Mesendoderm (in vitro differentiated cells): ENCODE measurements at places on chromosomes 7 and 10.

- no peaks in the 10 kb centered on the region for H3K27me3 ChIP-seq
- DNase-seq, result peak; percentile 91
- H3K4me1 ChIP-seq, result peaks cover 15% of the 10 kb centered on the region
- peak overlapping the region; percentile 50 for H3K27ac ChIP-seq
Measured at GRCh38 chr10:35821339-35821911, 179.3 kb upstream of the FZD8 start.

DNA sequence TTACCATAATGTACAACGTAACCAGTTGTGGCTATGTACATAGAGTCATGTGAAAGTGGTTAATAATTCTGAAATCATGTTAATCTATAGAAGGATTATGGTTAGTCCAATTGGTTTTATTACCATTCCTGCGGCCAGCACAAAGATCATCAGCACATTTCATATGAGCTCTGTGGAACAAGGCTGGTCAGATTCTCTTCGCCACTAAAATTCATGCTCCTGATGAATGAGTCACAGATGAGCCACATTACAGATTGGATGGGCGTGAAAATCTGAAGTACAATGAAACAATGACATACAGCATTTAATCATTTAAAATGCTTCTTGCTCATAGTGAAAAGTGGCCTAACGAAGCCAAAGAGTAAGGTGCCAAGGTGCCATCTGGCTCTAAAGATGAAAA is 716.2 kb upstream of the PHF14 start:
- no peaks in the 10 kb centered on the region for H3K4me1 ChIP-seq
- no peak for DNase-seq
- no peaks in the 10 kb centered on the region for H3K36me3 ChIP-seq
- H3K27me3 ChIP-seq, result no peaks in the 10 kb centered on the region
- no peak overlapping the region for H3K4me3 ChIP-seq
- no peak overlapping the region for H3K27ac ChIP-seq

DNA sequence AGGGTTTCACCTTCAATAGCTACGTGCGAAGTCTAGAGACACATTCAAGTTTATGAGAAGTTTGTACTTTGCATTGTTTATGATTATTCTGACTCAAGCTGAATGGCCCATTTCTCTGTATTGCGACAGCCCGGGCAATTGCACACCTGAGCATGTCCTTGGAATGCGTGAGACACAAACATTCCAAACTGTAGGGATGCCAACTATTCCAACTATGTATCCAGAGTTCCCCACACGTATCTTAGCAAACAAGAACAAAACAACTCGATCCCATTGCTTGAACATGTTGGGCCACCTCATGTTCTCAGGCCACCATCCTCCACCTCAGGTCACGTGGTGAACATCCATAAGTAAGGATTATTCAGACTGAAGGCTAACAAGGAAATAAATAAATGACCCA is 51.4 kb upstream of the EGFR start:
- no peaks in the 10 kb centered on the region for H3K27me3 ChIP-seq
- DNase-seq, result peak; percentile 80
- H3K27ac ChIP-seq, result no peak overlapping the region
- H3K4me3 ChIP-seq, result no peak overlapping the region
- no peaks in the 10 kb centered on the region for H3K4me1 ChIP-seq

- H3K27ac ChIP-seq, result no peak overlapping the region
- H3K4me3 ChIP-seq, result no peak overlapping the region
- no peaks in the 10 kb centered on the region for H3K4me1 ChIP-seq
Measured at GRCh38 chr7:148664324-148664723, 34.4 kb upstream of the CUL1 start.

DNA sequence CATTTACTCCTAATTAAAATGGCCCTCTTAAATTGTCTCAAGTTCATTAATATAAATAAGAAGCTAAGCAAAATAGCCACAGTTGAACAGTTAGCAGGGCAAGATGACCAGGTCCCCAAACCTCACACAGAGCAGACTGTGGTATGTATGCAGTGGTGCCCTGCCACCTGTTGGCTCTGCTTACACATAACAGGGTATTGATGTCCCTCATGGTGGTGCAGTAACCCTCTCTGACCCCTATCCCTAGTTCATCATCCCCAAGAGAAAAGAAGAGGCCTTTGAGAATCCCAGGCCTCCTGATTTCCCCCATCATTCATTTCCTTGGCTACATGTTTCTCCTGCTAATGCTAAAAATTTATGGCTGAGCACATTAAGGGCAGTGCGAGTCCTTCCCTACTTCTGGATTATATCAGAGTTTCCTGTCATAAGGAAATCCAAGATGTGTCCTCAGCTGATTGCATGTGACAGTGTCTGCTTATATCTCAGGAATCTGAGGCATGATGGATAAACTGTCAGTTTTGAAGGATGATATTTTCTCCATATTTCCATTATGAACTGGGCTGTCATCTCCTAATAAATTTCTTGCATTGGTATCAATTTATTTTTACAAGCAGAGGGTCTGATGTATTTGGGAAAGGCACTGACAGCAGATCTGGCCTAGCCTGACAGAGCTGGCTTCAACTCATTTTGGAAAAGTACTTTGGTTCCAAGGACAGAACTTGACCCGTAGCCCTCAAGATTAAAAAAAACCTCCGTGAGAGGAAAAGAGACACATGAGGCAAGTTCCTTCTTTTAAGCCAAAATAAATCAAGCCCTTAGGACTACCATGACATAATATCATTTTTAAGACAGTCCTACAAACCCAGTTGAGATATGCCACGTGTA is 880.6 kb downstream of the LRMDA start:
- peaks cover 2% of the 10 kb centered on the region for H3K4me1 ChIP-seq
- H3K27ac ChIP-seq, result no peak overlapping the region
- no peak overlapping the region for H3K4me3 ChIP-seq
- no peaks in the 10 kb centered on the region for H3K36me3 ChIP-seq
- H3K27me3 ChIP-seq, result no peaks in the 10 kb centered on the region

GRCh38 chr7:140541513-140542227 is 62.4 kb upstream of the MKRN1 start:
- no peaks in the 10 kb centered on the region for H3K27me3 ChIP-seq
- H3K27ac ChIP-seq, result peak overlapping the region; percentile 9
- no peaks in the 10 kb centered on the region for H3K4me1 ChIP-seq
- DNase-seq, result peak; percentile 98
- H3K4me3 ChIP-seq, result no peak overlapping the region

- no peak overlapping the region for H3K4me3 ChIP-seq
- peaks cover 7% of the 10 kb centered on the region for H3K4me1 ChIP-seq
- no peaks in the 10 kb centered on the region for H3K36me3 ChIP-seq
- no peak overlapping the region for H3K27ac ChIP-seq
Measured at GRCh38 chr10:70510904-70511303, 32.3 kb downstream of the PALD1 start.

DNA sequence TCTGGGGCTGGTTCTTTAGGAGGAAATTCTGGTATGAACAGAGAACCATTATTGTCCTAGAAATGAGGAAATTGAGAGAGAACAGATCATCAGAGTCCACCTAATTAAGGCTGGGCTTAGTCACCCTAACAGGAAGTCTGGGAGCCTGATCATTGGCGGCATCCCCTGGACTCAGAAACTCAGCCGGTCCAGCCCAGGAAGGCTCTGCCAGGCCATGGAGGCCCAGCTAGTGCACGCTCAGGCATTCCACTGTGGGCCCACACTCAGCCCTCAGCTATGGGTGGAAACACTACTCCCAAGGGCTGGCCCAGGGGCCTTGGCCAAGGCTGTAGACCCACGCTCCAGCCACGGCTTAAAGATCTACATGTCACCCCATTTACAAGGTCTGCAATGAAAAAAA is 109.2 kb downstream of the PTPN20 start:
- H3K27me3 ChIP-seq, result no peaks in the 10 kb centered on the region
- no peaks in the 10 kb centered on the region for H3K36me3 ChIP-seq
- H3K4me3 ChIP-seq, result no peak overlapping the region
- DNase-seq, result no peak

- H3K4me1 ChIP-seq, result no peaks in the 10 kb centered on the region
- no peaks in the 10 kb centered on the region for H3K36me3 ChIP-seq
- H3K27me3 ChIP-seq, result no peaks in the 10 kb centered on the region
- no peak overlapping the region for H3K27ac ChIP-seq
- H3K4me3 ChIP-seq, result no peak overlapping the region
Measured at GRCh38 chr10:6384847-6385246, 182.1 kb downstream of the PFKFB3 start.

GRCh38 chr7:123649964-123650363 is 5.7 kb upstream of the LMOD2 start:
- H3K4me1 ChIP-seq, result no peaks in the 10 kb centered on the region
- H3K27me3 ChIP-seq, result no peaks in the 10 kb centered on the region
- H3K27ac ChIP-seq, result no peak overlapping the region
- no peaks in the 10 kb centered on the region for H3K36me3 ChIP-seq

GRCh38 chr7:134742688-134743350 is 36.6 kb upstream of the CALD1 start:
- H3K4me1 ChIP-seq, result no peaks in the 10 kb centered on the region
- H3K27ac ChIP-seq, result peak overlapping the region; percentile 90
- H3K4me3 ChIP-seq, result no peak overlapping the region
- DNase-seq, result no peak
- no peaks in the 10 kb centered on the region for H3K27me3 ChIP-seq

- peaks cover 5% of the 10 kb centered on the region for H3K4me1 ChIP-seq
- H3K27ac ChIP-seq, result no peak overlapping the region
- H3K4me3 ChIP-seq, result no peak overlapping the region
- no peaks in the 10 kb centered on the region for H3K27me3 ChIP-seq
Measured at GRCh38 chr7:87510411-87510875, 35.0 kb upstream of the ABCB4 start.

GRCh38 chr7:155959894-155960293 is 147.6 kb upstream of the SHH start:
- H3K4me1 ChIP-seq, result no peaks in the 10 kb centered on the region
- H3K27me3 ChIP-seq, result no peaks in the 10 kb centered on the region
- H3K27ac ChIP-seq, result no peak overlapping the region
- H3K4me3 ChIP-seq, result no peak overlapping the region

DNA sequence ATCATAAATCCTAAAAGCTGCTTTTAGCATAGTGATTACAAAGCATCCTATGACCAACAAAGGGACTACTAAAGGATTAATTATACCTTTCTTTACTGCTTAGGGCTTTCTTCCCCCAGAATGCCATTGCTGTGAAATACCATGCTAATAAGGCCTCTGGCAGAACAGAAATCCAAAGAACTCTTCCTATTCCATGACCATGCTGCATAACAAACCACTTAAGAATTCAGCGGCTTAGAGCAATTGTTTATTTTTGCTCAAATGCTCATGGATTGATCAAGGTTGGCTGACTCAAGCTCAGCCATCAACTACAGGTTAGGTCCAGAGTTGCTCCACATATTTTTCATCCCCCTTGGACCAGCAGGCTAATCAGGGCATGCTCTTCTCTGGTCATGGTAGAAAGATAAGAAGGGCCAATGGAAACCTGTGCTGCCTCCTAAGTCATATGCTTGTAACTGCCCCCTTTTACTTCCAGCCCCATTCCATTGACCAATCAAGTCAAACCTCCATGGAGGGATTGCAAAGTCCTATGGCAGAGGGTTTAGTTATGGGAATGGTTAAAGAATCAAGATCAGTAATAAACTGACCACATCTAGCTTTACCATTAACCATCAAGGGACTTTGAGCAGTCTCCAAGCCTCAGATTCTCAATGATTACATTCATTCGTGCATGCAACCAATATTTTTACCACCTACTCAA is 244.4 kb upstream of the FZD1 start:
- no peaks in the 10 kb centered on the region for H3K27me3 ChIP-seq
- H3K27ac ChIP-seq, result no peak overlapping the region
- H3K4me3 ChIP-seq, result no peak overlapping the region
- no peak for DNase-seq
- H3K36me3 ChIP-seq, result no peaks in the 10 kb centered on the region
- H3K4me1 ChIP-seq, result no peaks in the 10 kb centered on the region

GRCh38 chr7:927031-927671 is 27.3 kb downstream of the ADAP1 start:
- peak; percentile 53 for DNase-seq
- H3K27ac ChIP-seq, result no peak overlapping the region
- no peaks in the 10 kb centered on the region for H3K27me3 ChIP-seq
- H3K36me3 ChIP-seq, result no peaks in the 10 kb centered on the region

GRCh38 chr10:67921065-67921464 is 36.6 kb downstream of the SIRT1 start:
- no peak for DNase-seq
- no peaks in the 10 kb centered on the region for H3K27me3 ChIP-seq
- peaks cover 6% of the 10 kb centered on the region for H3K36me3 ChIP-seq
- H3K4me1 ChIP-seq, result no peaks in the 10 kb centered on the region
- H3K4me3 ChIP-seq, result no peak overlapping the region

DNA sequence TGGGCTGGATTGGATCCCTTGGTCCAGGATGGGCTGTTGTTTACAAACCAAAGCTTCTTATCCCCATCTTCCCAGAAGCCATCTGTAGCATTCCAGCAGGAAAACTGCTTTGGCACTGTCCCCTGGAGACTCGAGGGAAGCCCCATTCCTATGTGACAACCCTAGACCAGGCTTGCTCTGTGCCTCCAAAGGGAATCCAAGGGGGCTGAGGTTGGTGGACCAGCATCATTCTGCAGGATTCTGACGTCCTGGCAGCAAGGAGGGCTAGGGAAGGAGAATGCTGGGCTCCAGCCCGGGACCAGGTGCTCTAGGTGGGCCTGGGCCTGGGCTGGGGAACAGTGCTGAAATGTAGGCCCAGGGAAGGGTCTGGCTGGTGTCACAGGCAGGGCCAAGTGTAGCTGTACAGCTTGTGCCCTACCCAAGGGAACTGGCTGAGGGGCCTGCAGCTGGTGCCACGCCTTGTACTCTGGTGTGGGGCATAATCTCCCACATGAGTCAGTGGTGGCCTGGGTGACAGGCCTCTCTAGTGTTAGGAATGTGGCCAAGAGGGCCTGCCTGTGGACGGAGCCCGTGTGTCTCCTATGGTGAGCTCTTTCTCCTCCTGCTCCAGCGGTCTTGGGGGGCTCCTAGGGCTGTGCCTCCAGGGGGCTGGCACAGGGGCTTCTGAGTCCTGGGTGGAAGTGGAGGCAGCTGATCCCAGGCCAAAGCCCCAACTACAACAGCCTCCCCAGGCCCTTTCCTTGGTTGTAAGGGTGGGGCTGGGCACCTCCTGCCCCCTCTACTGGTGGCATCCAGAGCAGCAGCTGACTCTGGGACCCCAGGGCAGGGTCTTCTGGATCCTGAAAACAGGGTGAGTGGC is 25.2 kb downstream of the TRIM8 start:
- no peaks in the 10 kb centered on the region for H3K27me3 ChIP-seq
- no peak overlapping the region for H3K4me3 ChIP-seq
- no peaks in the 10 kb centered on the region for H3K36me3 ChIP-seq

- peaks cover 1% of the 10 kb centered on the region for H3K36me3 ChIP-seq
- H3K27ac ChIP-seq, result no peak overlapping the region
- no peak overlapping the region for H3K4me3 ChIP-seq
- no peak for DNase-seq
- H3K27me3 ChIP-seq, result no peaks in the 10 kb centered on the region
Measured at GRCh38 chr10:378930-379704, 243.9 kb downstream of the ZMYND11 start.

DNA sequence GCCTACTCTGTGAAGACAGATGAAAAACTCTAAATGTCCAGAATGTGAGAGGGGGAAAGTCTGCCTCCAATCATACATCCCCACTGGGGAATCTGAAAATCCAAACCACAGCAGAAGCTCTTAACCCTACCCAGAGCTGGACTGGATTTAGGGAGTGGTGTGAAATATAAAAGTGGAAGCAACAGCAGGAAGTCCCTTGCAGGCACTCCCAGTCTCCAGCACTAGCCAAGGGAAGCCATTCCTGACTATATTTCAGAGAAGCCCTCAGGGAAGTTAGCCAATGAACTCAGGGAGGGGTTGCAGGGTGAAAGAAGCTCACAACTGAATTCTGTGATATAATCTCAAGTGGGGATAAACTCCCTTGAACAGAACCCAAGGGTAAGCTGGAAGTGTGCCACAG is 51.5 kb downstream of the CRPPA start:
- DNase-seq, result no peak
- no peak overlapping the region for H3K4me3 ChIP-seq
- H3K36me3 ChIP-seq, result no peaks in the 10 kb centered on the region
- no peak overlapping the region for H3K27ac ChIP-seq
- no peaks in the 10 kb centered on the region for H3K4me1 ChIP-seq
